ENCODE measurements at places on chromosomes 2 and 18.

DNA sequence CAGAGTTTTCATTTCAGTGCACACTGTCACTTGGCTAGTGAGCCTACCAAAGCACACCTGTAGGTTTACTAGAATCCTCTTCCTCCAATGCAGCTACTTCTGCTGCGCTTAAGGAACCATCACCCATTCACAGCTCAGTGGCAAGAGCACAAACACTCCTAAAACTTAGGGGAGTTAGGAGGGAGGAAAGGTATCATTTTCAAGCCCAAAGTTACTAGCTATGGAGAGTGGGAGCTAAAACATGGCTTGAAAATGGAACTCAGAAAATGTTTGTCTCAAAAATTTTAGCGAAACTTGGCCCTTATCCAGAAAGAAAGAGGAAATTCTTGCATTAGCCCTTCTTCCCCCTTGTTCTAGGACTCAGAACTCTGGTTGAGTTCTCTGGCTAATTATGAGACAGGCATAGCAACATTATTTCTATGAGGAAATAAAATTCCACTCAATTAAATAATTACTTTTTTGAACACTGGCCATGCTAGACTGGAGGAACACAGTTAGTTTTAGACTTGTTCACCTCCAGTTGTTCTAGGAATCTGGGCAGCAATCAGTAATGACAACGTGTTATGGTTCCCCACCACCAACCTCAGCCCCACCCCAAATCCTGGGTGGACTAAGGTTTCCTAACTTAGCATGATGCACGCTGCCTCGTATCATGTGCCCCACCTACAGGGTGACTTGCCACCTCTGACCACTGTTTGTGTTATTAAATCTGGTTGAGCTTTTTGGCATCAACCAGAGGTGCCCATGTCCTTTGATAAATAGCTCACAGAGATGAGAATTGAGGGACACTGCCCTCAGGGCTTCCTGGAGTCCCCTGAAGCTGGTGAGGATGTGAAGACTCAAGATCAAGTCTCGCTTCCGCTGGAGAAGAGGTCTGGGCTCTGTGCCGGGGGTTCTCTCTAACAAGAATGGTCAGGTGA is 32.8 kb downstream of the LPIN2 start:
- DNase-seq: no peak

DNA sequence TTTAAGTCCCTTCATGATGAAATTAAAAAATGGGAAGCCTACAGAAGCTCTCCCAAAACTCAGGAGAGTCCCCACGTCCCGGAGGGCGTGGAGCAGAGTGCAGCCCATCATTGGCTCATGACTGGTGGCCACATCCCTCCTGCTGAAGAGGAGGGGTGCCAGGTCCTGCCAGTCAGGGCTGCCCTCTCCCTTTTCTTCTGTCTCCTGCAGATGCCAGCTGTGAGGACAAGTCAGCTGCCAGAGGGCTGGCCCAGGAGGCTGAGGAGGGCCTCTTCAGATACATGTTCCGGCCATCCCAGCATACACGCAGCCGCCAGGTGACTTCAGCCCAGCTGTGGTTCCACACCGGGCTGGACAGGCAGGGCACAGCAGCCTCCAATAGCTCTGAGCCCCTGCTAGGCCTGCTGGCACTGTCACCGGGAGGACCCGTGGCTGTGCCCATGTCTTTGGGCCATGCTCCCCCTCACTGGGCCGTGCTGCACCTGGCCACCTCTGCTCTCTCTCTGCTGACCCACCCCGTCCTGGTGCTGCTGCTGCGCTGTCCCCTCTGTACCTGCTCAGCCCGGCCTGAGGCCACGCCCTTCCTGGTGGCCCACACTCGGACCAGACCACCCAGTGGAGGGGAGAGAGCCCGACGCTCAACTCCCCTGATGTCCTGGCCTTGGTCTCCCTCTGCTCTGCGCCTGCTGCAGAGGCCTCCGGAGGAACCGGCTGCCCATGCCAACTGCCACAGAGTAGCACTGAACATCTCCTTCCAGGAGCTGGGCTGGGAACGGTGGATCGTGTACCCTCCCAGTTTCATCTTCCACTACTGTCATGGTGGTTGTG is 2.6 kb downstream of the INHA start:
- DNase-seq: no peak

GRCh38 chr2:199128476-199129229 is 329.1 kb downstream of the SATB2 start:
- no peak for DNase-seq

- DNase-seq: no peak
Measured at GRCh38 chr2:127149384-127149783, 42.4 kb upstream of the BIN1 start.

DNA sequence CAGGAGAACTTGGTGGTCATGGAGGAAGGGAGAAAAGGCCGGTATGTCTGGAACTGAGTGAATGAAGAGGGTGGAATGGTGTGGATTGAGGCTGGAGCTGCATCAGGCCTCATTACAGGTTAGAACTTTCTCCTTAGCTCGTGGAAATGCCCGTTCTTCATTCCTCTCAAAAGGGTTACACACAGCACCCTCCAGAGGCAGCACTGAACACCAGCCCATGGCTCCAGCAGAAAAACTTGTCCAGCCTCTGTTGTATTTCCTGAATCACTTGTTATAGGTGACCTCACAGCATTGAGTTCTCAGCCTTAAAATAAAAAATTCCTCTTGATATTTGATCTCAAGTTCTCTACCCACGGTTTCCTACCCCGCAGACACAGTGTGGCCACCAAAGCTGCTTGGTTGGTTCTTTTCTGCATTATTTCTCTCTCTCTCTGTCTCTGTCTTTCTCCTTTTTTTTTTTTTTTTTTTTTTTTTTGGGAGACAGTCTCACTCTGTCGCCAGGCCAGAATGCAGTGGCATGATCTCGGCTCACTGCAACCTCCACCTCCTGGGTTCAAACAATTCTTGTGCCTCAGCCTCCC is 89.6 kb downstream of the ITGB1BP1 start:
- DNase-seq: no peak

- no peak for DNase-seq
Measured at GRCh38 chr2:166351319-166351718, 24.4 kb downstream of the SCN9A start.

GRCh38 chr2:33498291-33498956 is 22.0 kb downstream of the RASGRP3 start:
- no peak for DNase-seq

- DNase-seq: no peak
Measured at GRCh38 chr2:212027681-212028628, 510.6 kb downstream of the ERBB4 start.

- no peak for DNase-seq
Measured at GRCh38 chr2:205650450-205650849, 31.9 kb upstream of the NRP2 start.

GRCh38 chr2:71101656-71102055 is 28.4 kb downstream of the MCEE start:
- no peak for DNase-seq

DNA sequence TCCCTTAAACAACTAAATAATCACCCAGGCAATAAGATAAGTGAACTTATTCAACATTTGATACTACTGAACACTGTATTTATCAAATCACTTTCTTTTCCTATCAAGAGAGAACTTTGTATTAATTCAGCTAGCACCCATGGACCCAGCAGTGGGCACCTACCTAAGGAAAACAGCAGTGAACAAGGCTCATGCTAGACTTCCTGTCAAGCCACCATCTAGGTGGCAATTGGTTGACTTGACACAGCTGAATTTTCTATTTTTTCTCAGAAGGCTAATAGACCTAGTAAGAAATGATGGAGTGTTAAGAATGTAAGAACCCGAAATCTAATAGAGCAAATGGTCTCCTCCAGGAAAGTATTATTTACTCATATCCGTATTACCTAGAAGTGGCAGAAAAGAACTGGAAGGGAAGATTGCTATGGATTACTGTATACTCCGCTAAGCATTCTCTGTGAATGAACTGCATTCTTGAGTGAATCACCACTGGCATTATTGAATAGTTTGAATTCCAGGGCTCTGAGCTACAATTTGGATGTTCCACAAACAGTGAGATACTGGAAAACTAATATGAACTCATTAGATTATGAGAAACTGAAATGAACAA is 988.2 kb upstream of the CDH2 start:
- DNase-seq: no peak

GRCh38 chr2:147177071-147177857 is 667.6 kb upstream of the ACVR2A start:
- DNase-seq: no peak

GRCh38 chr2:46535360-46535759 is 56.0 kb downstream of the TMEM247 start:
- no peak for DNase-seq

GRCh38 chr2:219026946-219027345 is 14.4 kb downstream of the CFAP65 start:
- no peak for DNase-seq

GRCh38 chr18:32333781-32334180 is 136.9 kb downstream of the GAREM1 start:
- no peak for DNase-seq

- DNase-seq: no peak
Measured at GRCh38 chr2:142100970-142101369, 29.8 kb downstream of the LRP1B start.

- DNase-seq: no peak
Measured at GRCh38 chr2:160392201-160392600, 101.4 kb downstream of the RBMS1 start.

DNA sequence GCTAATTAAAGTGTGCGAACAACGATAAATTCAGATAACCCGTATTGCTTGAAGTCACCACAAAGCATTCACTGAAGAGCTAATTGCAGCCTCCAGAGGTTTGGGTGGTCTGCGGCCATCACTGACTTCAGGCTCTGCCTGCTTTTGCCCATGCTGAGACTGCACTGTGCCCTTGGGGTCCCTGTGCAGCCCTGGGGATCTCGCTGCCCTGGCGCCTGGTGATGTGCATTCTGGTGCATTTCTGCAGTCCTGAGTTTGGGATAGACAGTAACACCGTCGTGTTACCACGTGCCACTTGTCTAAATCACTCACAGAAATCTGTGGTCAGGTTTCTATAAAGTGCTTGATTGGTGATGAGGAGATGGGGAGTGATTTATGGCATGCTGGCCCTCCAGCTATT is 27.6 kb downstream of the LDLRAD4 start:
- no peak for DNase-seq

GRCh38 chr2:211760103-211760502 is 778.5 kb downstream of the ERBB4 start:
- DNase-seq: no peak

DNA sequence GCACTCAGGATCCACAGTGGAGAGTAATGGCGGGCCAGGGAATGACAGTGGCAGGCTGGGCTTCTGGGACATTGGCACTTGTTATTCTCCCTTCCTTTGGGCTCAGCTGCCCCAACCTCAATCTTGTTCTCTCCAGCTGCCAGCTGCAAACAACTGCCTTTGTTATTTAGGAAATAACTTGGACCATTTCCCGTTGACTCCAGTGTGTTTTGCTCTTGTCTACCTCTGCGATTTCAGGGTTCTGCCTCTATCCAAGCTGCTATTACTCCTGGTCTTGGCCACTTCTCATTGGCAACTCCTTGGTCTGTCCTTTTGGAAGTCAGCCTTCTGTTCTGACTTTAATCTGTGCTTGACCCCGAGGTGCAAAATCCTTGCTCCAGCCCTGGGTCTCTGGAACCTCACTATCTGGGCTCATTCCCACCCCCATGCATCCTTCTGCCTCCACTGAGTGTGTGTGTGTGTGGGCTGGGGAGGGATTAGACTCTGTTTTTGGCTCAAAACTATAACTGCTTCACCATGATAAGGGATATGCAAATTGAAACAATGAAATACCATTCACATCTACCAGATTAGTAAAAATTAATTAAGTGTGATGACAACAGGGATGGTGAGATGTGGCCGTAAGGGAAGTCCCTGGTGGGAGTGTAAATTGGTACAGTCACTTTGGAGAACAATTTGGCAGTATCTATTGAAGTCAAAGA is 134.1 kb upstream of the CXCR4 start:
- DNase-seq: no peak

DNA sequence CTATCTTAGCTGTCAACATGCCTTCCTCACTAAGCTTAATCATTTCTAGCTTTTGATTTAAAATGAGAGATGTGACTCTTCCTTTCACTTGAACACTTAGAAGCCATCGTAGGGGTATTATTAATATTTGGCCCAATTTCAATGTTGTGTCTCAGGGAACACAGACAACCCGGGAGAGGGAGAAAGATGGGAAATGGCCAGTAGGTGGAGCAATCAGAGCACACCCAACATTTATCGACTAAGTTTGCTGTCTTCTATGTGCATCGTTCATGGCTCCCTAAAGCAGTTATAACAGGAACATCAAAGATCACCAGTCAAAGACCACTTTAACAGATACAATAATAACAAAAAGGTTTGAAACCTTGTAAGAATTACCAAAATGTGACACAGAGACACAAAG is 110.2 kb downstream of the OLA1 start:
- DNase-seq: no peak

DNA sequence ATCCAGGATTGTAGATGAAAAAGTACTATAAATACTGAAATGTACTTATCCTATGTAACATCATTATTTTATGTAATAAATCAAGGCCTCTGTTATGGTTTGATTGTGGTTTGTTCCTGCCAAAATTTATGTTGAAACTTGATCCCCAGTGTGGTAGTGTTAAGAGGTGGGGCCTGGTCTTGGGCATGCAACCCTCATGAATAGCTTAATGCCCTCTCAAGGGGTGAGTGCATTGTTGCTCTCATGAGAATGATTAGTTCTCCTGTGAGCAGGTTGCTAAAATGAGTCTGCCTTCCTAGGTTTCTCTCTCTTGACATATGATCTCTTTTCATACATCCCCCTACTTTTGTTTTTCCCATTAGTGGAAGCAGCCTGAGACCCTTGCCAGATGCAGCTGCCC is 915.4 kb downstream of the TSN start:
- DNase-seq: no peak

DNA sequence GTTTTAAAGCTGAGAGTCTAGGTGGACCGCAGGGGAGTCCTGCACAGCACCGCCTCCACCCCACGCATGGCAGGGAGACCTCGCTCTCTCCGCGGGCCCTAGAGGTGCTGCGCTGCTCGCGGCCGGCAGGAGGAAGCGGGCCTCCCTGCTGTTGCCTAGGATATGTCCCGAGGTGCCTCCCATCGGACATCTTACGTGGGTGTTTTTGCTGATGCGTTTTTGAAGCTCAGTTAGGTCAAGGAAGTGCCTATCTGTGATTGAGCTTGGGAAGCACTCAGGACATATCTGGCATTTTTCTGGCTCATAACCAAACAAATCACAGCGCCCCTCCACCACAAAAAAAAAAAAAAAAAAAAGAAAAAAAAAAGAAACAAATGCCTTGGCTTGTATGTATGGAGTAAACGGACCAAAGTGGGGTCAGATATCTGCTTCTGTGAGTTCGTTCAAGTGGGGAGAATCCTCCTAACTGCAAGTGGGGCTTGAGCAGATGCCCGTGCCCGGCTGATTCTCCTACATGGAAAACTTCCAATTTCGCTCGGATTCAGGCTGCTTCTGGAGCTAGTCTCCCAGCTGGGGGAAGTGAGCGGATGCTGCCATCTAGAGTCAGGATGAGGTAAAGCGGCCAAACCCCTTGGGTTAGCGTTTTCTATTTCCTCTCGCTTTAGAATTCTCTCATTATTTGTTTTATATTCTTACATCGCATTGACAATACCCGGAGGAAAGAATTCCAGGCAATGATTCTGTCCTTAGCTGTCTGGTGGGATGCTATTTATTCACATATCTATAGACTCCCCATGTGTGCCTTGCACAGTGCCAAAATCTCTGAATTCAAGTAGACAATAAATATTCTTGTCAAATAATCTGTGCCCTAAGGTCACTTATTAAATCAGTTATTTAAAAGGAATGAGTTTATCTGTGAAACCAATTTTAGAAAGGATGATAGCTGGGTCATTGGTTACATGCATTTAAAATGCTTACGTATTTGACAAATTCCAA is 95.3 kb downstream of the CD8B2 start:
- peak; percentile 34 for DNase-seq

GRCh38 chr2:160432633-160433032 is 61.0 kb downstream of the RBMS1 start:
- DNase-seq: no peak
